ENCODE measurements at places on chromosomes 7 and 10.

GRCh38 chr7:129146237-129146979, 1.9 kb downstream of the TSPAN33 start:
- DNase-seq, result no peak

GRCh38 chr10:28199941-28200340, 102.9 kb downstream of the MPP7 start:
- no peak for DNase-seq

- DNase-seq, result no peak
Observed at GRCh38 chr7:44100458-44101302, 3.5 kb upstream of the AEBP1 start.

GRCh38 chr7:33873518-33873917, 31.8 kb upstream of the BMPER start:
- no peak for DNase-seq

DNA sequence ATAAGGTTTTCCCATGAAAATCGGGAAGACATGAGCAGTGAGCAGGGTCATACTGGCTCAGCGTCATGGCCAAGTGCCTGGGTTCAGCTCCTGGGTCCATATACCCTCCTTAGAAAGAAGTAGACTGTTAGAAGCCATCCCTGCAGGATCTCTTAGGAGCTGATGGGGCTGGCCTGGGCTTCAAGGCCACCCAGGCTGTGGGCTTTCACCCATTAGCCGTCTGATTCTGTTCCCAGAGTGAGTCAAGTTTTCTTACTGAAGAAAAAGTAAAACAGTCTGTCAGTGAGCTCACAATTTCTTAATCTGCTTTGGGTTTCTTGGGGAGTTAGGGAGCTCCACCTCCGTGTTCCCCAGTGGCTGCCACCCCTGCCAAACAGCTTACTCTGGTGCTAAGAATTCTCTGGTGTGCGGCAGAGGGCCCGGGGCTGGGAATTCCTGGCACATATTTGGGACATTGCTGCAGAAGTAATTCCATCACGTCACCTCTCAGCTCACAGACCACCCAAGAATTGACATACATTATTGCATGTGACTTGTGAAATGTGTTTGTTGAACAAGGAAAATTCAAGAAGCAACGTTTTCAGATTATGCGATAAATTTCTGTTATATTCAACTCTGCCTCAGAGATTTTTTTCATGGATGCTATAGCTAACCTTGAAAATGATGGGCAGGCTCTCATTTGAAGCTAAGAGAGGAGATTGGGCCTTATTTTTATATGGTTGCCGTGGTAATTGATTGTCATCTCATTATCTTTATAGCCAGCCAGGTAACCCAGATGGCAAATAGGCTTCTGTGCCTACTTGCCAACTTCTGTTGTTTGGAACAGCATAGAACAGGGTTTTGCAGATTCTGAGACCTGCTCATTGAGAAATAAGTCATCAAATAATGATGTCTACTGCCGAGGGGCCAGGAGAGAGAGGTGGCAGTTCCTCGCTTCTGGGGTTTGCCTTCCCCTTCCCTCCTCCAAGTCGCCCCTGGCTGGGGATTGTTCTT, 166.4 kb downstream of the CHN2 start:
- DNase-seq, result no peak

- DNase-seq, result peak; percentile 23
Observed at GRCh38 chr7:12623885-12624498, 53.5 kb downstream of the SCIN start.

DNA sequence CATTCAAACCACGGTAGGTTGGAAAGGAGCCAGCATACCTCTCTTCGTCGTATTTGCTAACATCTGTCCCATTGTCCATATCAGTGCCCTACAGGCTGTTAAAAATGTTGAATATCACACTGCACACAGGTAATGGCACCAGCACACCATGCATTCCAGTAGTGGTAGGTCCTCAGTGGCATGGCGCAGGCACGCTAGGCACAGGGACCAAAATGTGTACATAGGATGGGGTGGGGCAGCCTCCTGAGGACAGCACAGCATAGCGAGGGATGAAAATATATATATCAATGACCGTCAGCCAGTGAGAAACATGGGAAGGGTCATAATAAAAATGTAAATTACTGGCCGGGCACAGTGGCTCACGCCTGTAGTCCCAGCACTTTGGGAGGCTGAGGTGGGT, 99.9 kb upstream of the CTBP2 start:
- DNase-seq, result no peak

DNA sequence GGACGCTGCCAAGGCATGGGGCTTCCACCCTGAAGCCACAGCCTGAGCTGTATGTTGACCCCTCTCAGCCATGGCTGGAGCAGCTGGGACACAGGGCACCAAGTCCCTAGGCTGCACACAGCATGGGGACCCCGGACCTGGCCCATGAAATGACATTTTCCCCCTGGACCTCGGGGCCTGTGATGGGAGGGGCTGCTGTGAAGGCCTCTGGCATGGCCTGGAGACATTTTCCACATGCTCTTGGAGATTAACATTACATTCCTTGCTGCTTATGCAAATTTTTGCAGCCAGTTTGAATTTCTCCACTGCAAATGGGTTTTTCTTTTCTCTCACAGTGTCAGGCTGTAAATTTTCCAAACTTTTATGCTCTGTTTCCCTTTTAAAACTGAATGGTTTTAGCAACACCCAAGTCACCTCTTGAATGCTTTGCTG, 463.6 kb downstream of the ZWINT start:
- DNase-seq, result no peak

GRCh38 chr7:95950698-95951097, 178.3 kb downstream of the DYNC1I1 start:
- no peak for DNase-seq

- DNase-seq, result no peak
Observed at GRCh38 chr10:590721-591120, 98.7 kb downstream of the DIP2C start.

DNA sequence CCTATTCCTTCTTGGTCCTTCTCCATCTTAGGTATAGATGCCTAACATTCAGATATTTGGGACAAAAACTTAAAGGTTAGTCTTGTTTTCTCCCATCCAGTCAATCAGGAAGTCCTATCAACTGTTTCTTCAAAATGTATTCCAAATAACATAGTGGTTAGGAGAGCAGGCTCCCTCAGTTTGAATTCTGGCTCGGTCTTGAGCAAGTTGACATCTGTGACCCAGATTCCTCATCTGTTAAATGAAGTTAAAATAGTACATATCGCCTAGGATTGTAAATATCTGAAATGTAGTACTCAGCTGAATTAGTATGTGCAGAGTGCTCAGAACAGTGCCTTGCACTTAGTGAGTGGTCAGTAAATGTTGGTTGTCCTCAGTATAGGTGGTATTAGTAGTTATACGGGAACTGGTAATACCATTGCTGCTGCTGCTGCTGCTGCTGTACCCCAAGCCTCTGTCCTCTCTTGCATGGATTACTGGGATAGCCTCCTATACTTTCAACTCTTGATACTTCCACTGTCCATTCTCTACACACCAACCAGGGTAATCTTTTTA, 58.6 kb downstream of the RALA start:
- no peak for DNase-seq

GRCh38 chr7:66190504-66190857, 14.7 kb upstream of the TPST1 start:
- DNase-seq, result no peak

DNA sequence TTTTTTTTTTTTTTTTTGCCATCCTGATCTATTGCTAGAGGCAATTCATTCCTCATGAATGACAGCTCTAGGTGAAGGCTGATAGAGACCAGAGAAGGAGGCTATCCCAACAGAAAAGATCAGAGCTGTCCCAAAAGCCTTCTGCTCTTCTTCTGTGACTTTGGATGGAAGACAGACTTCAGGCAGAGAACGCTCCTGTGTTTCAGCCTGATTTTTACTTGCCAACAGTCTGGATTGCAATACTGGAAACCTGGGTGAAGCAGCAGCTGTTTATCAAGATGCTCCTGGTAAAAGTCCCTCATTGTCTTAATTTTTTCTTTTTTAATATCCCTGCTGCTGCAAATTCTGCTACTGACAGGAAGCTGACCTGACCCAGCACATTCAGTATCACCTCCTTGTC, 219.5 kb downstream of the CCDC3 start:
- DNase-seq, result no peak
